ENCODE measurements at places on chromosomes 7 and 10.

GRCh38 chr7:121079425-121080169 is 91.1 kb downstream of the CPED1 start:
- DNase-seq, result no peak

- no peak for DNase-seq
Observed at GRCh38 chr7:121544238-121544637, 148.1 kb upstream of the FAM3C start.

DNA sequence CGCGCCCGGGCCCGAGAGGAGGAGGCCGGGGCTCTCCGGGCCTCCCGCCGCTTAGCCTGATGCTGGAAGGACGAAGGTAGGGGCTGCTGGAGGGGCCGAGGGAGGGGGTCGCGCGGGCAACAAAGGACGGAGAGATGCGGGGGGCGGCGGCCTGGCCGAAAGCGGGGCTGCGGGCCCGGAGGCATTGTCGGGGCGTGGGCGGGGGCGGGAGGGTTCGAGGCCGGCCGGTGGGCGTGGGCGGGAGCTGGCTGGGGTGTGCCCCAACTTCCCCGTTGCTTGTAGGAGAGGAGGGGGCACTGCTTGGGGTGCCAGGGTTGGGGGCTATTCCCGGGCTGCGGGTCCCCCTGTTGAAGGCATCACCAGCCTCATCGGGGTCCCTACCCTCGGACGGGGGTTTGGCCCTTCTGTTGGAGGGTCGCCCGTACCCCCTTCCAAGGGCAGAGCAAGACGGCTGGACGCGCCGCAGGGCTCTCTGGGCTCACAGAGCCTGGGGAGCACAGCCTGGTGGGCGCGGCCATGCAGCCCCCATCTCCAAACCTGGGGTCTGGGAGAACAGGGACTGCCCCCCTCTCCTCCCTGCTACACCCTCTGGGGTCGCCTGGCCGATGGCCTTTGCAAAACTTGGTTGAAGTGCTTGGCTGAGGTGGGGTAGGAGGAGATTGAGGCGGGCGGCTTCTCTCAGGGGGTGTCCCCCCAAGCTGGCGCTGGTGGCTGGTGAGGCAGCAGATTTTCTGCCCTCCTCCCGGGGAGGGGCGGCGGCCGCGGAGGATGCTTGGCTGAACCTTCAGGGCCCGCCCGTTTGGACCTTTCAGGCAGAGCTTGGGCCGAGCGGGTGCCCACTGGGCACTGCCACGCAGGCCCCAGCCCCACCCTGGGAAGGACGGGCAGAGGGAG is 699 bp downstream of the CLIP2 start:
- DNase-seq, result peak; percentile 56

DNA sequence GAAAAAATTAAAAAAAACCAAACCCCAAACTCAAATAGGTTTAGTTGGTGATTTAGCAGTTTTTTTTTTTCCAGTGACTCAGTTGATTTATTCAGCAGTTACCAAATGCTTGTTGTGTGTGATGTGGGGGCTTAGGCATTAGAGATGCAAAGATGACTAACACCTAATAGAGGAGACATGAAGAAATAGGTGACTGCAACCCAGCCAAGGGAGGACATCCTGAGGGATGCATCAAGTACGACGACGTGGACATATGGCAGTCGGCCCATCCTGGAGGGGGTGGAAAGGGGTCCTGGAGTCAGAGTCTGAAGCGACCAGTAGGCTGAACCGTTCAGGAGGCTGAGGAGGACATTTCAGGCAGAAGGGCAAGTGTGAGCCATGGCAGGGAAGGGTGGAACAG is 35.5 kb downstream of the LRMDA start:
- no peak for DNase-seq

DNA sequence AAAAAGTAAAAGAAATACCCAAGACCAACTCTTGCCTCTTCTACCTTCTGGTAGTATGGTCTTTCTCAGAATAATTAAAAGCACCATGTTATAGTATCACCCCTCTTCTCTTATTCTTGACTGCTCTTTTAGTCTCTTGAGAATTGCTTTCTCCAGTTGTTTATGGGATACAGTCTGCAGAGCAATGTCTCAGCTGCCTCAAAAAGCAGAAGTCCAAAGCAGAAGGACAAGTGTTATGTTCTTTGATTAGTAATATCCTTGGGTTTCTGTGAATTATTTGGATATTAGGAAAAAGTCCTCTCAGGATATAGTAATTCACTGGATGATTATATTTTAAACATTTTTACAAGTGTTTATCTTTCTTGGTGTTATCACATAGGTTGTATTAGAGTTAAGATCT is 7.4 kb downstream of the TAS2R41 start:
- DNase-seq, result no peak

- DNase-seq, result no peak
Observed at GRCh38 chr10:104359811-104360210, 6.2 kb downstream of the CFAP58 start.

DNA sequence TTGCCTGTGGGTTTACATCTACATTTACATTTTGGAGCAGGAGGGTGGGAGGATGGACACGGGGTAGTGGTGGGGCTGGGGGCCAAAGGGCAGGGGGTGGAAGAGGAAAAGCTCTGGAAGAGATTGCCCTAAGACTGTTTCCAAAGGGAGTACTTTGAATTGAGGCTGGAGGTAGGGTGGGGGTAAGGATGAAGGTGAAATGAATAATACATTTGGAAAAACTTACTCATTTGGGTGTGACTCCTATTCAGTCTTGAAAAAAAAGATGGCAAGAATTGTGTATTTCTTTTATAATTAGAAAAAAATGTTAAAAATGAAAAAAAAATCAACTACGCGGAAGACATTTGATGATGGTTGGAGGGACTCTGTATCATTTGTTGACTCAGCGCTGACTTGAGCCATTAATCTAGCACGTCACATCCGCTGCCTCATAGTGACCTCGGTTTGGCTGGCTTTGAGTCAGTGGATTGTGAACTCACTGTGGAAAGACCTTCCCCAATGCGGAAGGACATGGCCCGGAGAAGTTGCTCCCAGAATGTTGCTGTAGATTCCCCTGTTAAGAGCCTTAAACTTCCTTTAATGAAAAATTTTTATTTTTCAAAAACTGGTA is 2.8 kb downstream of the FAM180A start:
- DNase-seq, result no peak

GRCh38 chr7:134483296-134483695 is 24.4 kb upstream of the AKR1B1 start:
- DNase-seq, result no peak

- no peak for DNase-seq
Observed at GRCh38 chr10:84957427-84957826, 629.0 kb downstream of the CCSER2 start.

GRCh38 chr10:93462881-93463280 is 19.3 kb downstream of the MYOF start:
- no peak for DNase-seq

DNA sequence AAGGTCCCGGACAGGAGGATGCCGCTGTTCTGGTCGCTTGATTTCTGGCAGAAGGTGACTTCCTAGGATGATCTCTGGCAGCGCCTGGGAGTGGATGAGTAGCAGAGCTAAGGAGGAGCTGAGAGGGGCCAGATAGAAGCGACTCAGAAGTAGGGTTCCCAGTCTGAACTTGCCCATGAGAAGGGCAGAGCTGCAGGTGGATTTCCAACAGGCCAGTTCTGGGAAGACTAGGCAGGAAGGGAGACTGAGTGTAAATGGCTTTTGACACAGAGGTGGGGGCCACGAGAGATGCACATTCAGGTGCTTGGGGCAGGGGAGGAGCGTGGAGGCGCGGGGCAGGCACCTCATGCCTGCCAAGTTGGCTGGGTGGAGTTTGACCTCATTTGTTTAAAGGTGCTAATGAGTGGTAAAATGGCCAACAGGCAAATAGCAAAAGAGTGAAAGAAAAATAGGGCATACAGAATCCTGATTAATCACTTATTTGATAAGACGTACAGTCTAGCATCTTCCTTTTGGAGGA is 58.8 kb downstream of the SHH start:
- DNase-seq, result no peak

GRCh38 chr10:50501924-50502452 is 121.8 kb downstream of the SGMS1 start:
- DNase-seq, result no peak

DNA sequence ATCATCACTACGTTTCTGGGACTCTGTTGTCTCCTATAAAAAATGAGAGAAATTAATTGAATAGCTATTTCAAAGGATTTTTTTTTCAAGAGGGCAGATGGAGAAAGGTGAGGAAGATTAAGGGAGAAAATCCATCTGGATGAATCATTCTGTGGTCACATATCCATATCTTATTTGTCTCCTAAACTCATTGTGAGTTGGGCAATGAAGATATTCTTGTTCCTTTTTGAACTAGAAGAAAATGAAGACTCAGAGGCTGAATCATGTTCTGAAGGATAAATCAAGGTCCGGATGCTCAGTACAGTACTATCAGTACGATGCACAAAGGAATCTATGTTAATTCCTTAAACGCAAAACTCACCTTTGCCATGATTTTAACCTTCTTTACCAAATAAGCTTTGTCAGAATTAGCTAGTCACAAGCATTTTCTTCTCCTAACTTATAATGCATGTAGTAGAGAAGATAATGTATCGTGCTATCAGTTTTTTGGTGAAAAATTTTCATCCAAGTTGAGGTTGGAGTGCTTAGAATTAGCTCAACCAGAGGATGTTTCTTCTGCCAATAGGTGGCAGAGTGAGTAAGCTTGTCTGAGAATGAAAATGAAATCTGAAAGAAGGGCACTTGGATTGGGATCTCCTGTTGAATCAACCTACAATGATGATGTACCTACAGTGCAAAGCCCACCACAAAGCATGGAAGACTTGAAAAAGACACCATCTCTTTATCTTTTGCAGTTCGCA is 446.9 kb downstream of the KIF20B start:
- DNase-seq, result peak; percentile 31

GRCh38 chr7:152905949-152906348 is 146.4 kb downstream of the ACTR3B start:
- DNase-seq, result no peak

GRCh38 chr10:72173619-72174296 is 42.1 kb upstream of the ANAPC16 start:
- DNase-seq, result no peak

All from Ammon's horn (tissue), 1 donor.